ENCODE measurements at places on chromosomes 6 and 20.

GRCh38 chr20:49863666-49864065 is 51.0 kb downstream of the SLC9A8 start:
- DNase-seq = no peak

- no peak for DNase-seq
These were observed 32.3 kb upstream of the TRDN start for GRCh38 chr6:123668965-123669591.

GRCh38 chr6:97023982-97024381 is 99.5 kb downstream of the KLHL32 start:
- no peak for DNase-seq

- DNase-seq = no peak
These were observed 233.0 kb downstream of the ERMARD start for GRCh38 chr6:169984181-169985120.

DNA sequence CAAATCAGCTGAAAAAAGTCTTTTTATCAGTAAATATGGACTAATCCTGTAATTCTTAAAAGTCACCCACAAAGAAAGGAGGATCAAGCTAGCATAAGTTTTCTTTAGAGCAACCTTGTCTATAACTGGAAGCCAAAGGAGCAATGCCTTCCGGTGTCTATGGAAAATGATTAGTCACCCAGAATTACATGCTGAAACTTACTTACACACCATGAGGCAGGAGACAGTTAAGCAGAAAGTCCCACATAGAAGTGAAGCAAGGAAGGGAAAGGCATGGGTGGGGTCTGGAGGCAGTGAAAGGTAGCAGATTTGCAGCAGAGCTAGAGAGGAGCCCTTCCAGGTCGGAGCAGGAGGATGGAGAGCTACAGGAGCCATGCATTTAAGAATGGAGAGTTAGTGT is 153.7 kb upstream of the RIPOR2 start:
- no peak for DNase-seq

DNA sequence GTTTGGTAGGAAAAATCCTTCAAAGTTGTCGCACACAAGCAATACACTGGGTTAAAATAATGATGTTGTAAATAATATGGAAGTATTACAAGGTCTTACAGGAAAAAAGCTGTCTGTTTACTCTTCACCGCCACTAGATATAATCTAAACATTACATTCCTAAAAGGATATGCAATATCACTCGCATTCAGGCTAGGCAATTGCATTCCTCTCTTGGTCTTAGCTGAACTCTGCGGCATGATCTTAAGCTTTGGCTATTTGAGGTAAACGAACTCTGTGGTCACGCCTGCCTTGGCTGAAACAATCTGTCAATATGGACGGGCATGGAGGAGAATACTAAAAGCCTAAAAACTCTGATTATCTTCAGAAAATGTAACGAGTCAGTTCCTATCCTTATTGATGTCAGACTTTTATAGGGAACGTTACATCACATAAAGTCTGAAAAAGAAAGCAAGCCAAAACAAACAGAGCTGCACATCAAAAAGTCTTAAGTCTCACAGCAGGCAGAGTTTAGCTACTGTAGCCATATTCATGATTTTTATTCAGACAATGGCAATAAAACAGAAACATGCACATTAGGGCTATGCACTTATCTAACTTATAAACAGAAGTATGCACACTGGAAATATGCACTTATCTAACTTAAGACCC is 30.8 kb upstream of the FILIP1 start:
- no peak for DNase-seq

DNA sequence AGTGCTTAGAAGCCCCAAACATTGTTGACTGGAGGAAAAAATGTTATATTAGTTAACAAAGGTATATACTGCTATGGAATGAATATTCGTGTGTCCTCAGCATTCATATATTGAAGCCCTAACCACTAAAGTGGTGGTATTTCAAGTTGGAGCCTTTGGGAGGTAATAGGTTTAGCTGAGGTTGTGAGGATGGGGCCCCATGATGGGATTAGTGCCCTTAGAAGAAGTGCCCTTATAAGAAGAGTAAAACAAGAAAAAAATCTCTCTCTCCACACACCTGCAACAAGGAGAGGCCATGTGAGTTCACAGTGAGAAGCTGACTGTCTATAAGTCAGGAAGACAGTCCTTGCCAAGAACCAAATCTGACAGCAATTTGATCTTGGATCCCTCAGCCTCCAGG is 761.7 kb upstream of the FLRT3 start:
- no peak for DNase-seq

DNA sequence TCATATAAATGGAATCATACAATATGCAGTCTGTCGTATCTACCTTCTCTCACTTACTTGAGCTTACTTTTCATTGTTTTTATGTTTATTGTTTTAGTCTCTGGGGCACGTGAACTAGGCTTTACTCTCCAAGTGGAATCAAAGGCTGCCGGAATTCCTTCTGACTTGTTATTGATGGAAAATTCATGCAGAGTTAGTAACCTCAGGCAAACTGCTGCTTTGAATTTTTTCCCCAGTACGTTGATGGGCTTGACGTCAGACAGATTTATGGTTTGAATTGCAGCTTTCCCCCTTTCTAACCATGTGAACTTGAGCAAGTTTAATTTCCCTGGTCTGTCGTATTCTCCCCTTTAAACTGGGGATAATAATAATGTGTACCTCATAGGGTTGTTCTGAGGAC is 68.6 kb downstream of the ZDHHC14 start:
- no peak for DNase-seq

- no peak for DNase-seq
These were observed 83.3 kb downstream of the SYCP2 start for GRCh38 chr20:59850018-59850641.

- peak; percentile 63 for DNase-seq
These were observed 73.1 kb downstream of the OR2B2 start for GRCh38 chr6:27838945-27839625.

GRCh38 chr20:44701118-44701857 is 13.9 kb upstream of the CCN5 start:
- no peak for DNase-seq

DNA sequence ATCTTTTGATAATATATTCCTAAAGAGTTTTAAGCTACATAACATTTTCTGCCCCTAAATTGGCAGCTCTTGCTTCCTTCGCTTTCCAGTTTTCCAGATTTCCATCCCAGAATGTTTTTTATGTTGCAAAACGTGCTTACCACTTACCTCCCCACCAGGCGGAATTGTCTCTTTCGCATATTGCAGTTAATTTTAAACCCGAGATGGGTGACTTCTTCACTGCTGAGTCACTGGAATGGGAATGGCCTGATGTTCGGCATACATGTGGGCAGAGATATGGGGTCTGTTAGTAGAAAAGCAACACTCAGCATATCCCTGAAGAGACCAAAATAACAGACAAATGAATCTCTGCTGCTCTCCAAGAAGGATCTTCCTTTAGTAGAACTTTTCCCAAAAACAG is 491.2 kb downstream of the PREX1 start:
- DNase-seq = no peak

GRCh38 chr6:18545726-18546125 is 158.6 kb downstream of the RNF144B start:
- no peak for DNase-seq

- DNase-seq = no peak
These were observed 8.7 kb downstream of the SGK1 start for GRCh38 chr6:134309227-134309626.

- DNase-seq = no peak
These were observed 70.5 kb upstream of the FAM184A start for GRCh38 chr6:119148825-119149525.

- DNase-seq = no peak
These were observed 27.0 kb upstream of the ADGRF5 start for GRCh38 chr6:46948699-46949098.

- DNase-seq = no peak
These were observed 9.4 kb upstream of the NCOA7 start for GRCh38 chr6:125781314-125781868.

GRCh38 chr6:52591832-52592231 is 15.0 kb upstream of the TRAM2 start:
- no peak for DNase-seq

DNA sequence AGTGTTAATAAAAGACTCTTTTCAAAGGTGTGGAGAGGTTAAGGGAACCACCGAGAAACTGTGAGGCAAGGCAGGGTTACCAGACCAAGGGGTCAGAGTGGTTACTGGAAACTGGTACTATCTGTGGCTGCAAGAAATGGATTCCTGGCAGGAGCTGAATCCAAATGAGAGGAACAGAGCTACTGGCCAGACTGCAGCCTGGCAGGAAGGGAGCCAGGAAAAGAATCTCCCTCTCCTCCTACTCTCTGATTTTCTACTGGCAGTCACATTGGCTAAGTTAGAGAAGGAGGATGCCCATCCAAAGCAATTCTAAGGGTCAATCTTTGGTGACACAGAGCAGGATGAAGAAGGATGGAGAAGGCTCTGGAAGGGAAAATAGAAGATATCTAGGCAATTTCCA is 211.5 kb downstream of the GRM1 start:
- no peak for DNase-seq

DNA sequence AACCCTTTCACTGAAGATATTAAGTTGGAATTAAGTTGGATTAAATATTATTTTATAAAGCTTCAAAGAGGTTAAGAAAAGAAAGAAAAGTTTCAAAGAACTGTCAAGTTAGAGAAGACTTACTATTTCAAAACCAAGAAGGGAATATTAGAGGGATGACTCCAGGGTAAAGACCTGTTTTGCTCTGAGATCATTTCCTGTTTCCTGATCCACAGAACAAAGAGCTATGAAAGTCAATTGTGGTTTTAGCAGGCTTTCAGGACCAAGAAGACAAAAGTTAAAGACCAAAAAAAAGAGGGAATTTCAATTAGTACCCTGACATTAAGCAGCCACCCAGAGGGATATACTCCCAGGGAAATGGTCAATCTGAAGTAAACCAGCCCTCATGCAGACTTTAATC is 19.4 kb downstream of the ESF1 start:
- no peak for DNase-seq

DNA sequence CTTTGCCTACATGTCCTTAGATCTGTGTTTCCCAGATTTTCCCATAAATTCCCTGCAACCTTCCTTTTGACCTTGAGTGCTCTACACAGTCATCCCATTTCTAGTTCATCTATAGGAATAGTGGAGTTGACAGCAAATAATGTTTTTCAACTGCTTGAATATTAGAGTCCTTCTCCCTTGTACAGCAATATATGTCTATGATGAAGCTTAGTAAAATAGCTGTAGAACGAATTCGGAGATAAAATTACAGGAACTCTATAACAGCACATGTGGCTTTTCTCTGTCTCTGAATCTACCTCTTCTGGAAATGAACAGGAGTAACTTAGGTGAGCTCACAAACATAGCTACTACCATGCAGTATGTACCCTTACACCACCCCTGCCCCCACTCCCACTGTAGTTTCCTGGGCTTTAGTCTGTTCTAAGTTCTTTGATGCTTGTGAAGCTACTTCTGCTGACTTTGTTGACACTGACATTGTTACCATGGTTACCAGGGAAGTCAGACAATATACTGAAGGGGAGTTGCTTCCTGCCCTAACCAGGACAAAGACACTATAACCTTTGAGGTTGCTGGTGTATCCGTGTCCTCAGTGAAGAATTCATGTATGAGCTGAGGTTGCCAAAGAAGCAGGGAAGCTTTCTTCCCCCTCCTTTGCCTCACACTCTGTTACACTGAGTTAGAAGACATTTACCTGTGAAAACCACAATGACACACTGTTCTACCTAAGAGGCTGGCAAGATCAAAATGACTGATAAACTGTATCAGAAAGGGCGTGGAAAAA is 35.8 kb upstream of the SHLD1 start:
- DNase-seq = no peak

- no peak for DNase-seq
These were observed 87.3 kb upstream of the AKIRIN2 start for GRCh38 chr6:87789198-87789899.

DNA sequence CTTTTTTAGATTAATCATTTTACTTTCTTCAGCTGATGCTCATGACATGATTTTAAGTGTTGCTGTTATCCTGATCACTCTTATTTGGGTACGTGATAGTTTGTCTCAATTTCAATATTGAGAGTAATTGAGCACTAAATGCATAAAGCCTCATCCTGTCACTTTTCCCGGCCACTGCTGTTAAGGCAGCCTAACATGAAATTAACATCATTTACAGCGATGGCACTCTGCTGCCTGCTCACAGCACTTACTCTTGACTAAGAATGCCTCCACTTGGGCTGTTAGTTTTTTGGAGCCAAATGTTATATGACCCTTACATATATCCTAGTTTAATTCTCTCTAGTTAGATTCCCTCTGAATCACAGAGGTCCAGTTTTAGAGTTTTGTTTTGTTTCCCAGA is 107.3 kb downstream of the SLX4IP start:
- DNase-seq = no peak

- DNase-seq = no peak
These were observed 33.2 kb downstream of the TFEB start for GRCh38 chr6:41702089-41702745.

GRCh38 chr20:8152183-8152582 is 20.1 kb downstream of the PLCB1 start:
- DNase-seq = no peak

DNA sequence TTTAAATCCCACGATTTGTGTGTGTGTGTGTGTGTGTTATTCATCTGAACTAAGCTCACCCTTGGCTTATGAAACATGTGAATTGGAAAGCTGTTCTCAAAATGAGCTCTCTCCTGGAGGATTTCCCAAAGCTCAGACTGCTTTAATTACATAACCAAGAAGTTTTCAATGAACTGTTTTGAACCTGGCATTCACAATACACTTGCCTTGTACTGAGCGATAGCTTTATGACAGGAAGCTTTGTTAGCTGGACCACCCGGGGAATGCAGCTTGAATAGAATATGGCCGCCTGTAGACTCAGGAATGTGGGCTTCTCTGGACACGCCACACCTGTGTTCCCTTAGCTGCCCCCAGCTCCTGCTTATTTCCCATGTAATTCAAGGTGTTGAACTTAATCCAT is 71.4 kb upstream of the PREP start:
- no peak for DNase-seq

GRCh38 chr20:48467622-48468021 is 360.2 kb downstream of the PREX1 start:
- no peak for DNase-seq

DNA sequence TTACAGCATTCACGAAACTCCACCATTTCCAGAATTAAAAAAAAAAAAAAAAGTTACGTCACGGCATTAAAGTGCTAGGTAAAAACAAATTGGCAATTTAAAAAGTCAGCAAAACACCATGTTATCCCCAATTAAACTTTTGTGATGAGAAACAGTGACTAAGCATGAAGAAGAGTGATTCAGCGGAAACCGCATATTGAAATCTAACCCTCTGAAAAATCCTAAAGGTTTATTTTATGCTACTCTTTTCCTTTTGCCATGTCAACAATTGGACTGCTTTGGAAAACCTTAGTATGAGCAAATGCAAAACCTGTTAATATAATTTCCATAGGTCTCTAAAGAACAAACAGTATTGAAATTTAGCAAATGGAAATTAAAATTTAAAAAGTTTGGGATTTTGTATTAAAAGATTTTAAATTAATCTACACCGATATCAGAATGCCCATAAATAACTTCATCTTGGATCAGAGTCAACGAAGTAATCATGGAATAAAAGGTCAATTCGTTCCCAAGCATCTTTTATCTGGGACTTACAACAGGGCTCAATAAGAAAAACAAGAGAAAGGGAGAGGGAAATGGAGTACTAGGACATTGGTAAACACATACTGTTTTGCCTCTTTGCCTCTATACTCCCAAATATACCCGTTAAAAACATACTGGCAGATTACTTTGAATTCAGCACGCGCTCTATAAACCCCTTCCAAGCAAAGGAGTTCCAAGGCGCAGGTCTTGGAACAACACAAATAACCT is 1.1 kb downstream of the FBXO30 start:
- no peak for DNase-seq

GRCh38 chr6:71204741-71205140 is 83.9 kb upstream of the OGFRL1 start:
- no peak for DNase-seq

Data from GDM1 (cell line).